ENCODE measurements at places on chromosomes 5 and 9. TPM values are rescaled to one million over a fixed set of nuclear protein-coding genes. Genes with fewer than 3 reads are reported as not detected.

- peak; percentile 80 for DNase-seq
Observed at GRCh38 chr9:86854898-86855523, 92.3 kb downstream of the GAS1 start.

- no peak for DNase-seq
Observed at GRCh38 chr5:130055572-130055971, 151.3 kb downstream of the CHSY3 start.

DNA sequence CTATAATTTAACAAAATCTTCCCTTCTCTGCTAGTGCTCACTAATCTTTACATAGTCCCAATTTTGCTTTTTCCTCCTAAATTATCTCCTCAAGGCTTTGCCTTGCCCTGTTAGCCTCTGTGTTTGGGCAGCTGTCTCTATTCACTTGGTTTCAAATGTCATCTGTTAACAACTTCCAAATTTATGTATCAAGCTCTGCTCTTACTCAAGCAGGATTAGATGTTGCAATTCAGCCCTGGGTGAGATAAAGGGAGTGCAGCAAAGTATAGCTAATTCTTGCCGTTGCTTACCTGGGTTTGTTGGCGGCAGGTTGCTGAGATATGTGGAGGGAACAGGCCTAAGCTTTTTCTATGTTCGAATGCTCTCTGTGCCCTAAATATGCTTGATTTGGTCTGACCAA, 483.8 kb downstream of the DMAC1 start:
- DNase-seq: no peak

- DNase-seq: no peak
Observed at GRCh38 chr9:18976709-18977531, 56.1 kb downstream of the SAXO1 start.

- DNase-seq: no peak
Observed at GRCh38 chr9:83560169-83560826, 22.1 kb upstream of the FRMD3 start.

GRCh38 chr5:71932655-71933338, 174.5 kb upstream of the MAP1B start:
- no peak for DNase-seq

GRCh38 chr9:130167927-130168326, 4.3 kb upstream of the NCS1 start:
- DNase-seq: no peak

Gene PCDHGB4
- polyA plus RNA-seq: 2.6 TPM

Measured in hindlimb muscle (tissue), 1 donor.